ENCODE measurements at places on chromosomes 3 and 15.

- DNase-seq = no peak
Observed at GRCh38 chr3:52705438-52705687, 228 bp downstream of the GLT8D1 start.

GRCh38 chr3:167929968-167930367, 165.8 kb downstream of the GOLIM4 start:
- DNase-seq = no peak

DNA sequence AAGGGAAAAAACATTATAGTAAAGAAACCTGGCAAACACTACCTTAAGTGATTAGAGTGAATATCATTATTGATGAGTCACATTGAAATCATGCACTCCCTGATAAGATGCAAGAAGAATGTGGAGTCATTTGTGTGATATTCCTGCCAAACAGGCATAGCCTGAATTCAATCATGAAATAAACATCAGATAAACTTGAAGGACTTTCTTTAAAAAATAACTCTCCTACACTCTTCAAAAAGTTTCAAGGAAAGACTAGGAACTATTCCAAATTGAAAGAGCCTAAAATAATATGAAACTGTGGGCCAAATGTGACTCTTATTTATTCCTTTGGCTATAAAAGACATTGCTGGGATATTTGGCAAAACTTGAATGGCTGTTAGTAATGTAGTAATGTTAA, 625.7 kb upstream of the LMCD1 start:
- DNase-seq = no peak

- no peak for DNase-seq
Observed at GRCh38 chr3:141287326-141287725, 55.7 kb downstream of the PXYLP1 start.

GRCh38 chr3:2714834-2715233, 395.3 kb downstream of the IL5RA start:
- DNase-seq = no peak

DNA sequence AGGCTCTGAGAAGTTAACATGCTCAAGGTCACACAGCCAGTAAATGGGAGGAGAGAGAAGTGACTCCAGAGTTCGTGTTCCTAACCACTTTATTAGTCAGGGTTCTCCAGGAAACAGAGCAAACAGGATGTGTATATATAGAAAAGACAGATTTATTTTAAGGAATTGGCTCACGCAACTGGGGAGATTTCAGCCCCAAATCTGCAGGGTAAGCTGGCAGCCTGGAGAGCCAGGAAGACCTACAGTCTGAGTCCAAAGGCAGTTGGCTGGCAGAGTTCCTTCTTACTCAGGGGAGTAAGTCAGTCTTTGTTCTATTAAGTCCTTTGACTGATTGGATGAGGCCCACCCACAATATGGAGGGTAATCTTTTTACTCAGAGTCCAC, 118.2 kb upstream of the PROK2 start:
- DNase-seq = no peak

DNA sequence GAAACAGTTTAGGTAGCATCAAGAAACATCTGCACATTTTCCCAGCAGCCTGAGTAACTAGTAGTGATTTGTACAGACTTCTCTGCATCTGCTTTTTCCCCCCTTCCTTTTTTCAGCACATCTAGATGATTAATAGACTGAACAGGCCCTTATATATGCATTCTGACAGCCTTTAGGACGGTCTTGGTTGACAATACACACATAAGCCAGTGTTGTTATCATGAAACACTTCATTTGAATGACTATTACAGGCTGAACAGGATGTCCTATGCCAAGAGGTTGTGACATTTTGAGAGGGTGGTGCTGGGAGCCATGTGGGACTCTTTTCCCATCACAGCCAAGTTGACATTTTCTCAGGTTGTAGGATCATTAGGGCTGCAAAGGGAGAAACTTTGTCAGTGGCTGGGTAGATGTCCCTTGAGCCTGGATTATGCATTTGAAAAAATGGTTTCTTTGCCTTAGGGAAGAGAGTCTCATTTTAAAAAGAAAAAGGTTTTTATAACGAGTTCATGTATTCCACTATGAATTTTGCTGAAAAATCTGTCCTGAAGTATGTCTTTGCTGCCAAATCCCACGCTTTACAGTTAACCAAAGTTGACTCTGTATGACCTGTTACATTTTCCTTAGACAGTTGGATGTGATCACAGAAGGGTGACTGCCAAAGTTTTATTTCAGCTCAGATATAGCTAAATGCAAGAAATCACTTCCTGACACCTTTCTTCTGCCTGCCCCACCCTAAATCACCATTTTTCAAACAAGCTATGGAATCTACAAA, 73.7 kb downstream of the FILIP1L start:
- DNase-seq = no peak

DNA sequence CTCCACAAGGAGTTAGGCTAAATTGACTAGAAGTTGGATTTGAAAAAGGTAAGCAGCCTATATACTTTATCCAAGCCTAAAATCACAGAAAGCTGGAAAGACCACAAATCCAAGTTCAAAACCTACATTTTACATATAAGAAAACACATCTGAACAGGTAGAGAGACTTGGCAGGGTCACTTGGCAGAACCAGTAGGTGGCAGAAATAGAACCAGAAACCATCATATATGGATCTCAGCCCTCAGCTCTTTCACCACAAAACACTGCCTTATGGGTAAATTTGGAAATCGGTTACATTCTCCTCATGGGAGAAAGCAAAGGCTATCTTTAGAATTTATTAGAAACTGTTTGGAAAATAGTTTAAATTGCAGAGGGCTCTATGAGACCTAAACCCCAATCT, 44.2 kb downstream of the MKRN2 start:
- no peak for DNase-seq

- DNase-seq = no peak
Observed at GRCh38 chr3:115502128-115502527, 121.2 kb upstream of the GAP43 start.

DNA sequence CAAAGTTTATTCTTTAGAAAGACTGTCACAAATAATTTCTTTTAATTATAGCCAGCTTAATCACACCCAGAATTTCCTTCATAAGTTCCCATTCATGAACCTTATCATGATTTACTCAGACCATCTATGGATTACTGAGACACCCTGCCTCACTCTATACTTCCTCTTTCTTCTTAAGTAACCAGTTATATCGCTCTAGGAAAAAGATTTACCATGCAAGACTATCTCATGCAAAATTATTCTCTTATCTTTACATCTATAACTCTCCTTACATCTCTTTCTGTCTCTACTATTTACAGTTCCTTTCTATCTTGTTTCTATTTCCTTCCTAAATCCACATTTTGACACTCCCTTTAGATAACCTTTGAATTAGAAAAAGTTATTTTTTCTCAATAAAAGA, 316.8 kb downstream of the POLQ start:
- no peak for DNase-seq

DNA sequence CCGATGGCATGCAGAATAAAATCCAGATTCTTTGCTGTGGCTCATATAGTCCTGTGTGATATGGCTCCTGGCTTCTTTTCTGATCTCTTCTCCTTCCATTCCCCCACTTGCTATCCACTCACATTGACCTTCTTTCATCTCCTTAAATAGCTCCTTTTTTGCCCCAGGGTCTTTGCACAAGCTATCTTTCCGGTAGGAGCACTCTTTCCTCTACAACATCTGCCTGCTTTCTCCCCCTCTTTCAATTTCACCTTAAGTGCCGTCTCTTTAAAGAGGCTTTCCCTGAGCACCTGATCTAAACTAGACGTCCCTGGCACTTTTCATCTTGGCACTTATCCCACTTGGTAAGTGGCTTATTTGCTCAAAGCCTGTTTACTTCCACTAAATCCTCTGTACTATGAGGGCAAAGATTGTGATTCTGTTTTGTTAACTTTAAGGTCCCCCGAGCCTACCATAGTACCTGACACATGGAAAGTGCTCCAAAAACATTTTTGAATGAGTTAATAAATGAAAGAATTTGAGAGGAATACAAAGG, 323.3 kb upstream of the TLE3 start:
- no peak for DNase-seq

DNA sequence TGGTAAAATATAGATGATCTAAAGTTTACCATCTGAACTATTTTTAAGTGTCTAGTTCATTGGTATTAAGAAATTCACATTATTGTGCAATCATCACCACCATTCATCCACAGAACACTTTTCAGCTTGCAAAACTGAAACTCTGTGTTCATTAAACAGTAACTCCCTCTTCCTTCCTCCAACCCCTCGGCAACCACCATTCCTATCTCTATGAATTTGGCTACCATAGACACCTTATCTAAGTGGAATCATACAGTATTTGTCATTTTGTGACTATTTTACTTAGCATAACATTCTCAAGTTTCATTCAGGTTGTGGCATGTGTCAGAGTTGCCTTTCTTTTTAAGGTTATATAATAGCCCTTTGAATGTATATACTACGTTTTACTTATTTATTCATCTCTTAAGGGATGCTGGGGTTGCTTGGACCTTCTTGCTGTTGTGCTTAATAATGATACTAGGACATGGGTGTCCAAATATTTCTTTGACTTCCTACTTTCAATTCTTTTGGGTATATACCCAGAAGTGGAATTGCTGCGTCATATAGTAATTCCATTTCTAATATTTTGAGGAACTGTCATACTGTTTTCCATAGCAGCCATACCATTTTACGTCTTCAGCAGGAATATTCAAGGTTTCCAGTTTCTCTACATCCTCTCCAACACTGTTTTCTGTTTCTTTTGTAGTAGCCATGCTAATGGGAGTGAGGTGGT, 20.9 kb downstream of the KAT2B start:
- DNase-seq = no peak

DNA sequence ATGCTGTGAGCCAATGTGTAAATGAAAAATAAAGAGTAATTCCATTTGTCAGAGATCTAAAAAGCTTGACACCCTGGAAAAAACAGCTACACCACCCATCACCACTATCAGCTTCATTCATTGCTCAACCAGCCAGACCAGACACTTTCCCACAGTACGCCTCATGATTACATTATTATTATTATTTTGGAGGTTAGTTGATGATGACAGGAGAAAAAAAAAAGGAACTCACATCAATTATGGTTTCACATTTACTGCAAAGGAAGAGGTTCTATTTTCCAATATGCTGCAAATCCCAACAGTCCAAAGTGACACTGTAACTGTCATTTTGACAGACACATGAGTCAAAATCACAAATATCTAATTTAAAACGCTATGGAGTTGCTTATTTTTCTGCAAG, 134.7 kb upstream of the TSC22D2 start:
- DNase-seq = no peak

- no peak for DNase-seq
Observed at GRCh38 chr15:50828610-50829206, 63.2 kb upstream of the SPPL2A start.

DNA sequence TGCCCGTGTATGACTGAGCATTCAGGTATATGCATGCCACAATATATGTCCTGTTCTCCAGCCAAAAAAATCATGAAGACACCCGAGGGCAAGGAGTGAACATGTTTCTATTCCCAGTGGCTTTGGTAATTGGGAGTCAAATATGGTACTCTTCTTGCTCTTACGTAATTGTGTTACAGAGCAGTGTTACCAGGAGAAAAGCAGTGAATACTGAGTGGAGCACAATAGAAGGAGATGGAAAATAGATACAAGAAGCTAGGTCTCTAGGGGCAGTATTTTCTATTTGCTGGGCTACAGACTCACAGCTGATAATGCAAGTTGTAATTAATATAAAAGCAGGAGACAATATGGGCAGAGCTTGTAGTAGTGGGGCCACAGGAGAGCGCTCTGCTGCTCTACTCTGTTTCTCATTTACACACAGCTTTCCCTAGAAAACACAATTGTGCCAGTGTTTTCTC, 13.2 kb downstream of the MEIS2 start:
- DNase-seq = no peak

DNA sequence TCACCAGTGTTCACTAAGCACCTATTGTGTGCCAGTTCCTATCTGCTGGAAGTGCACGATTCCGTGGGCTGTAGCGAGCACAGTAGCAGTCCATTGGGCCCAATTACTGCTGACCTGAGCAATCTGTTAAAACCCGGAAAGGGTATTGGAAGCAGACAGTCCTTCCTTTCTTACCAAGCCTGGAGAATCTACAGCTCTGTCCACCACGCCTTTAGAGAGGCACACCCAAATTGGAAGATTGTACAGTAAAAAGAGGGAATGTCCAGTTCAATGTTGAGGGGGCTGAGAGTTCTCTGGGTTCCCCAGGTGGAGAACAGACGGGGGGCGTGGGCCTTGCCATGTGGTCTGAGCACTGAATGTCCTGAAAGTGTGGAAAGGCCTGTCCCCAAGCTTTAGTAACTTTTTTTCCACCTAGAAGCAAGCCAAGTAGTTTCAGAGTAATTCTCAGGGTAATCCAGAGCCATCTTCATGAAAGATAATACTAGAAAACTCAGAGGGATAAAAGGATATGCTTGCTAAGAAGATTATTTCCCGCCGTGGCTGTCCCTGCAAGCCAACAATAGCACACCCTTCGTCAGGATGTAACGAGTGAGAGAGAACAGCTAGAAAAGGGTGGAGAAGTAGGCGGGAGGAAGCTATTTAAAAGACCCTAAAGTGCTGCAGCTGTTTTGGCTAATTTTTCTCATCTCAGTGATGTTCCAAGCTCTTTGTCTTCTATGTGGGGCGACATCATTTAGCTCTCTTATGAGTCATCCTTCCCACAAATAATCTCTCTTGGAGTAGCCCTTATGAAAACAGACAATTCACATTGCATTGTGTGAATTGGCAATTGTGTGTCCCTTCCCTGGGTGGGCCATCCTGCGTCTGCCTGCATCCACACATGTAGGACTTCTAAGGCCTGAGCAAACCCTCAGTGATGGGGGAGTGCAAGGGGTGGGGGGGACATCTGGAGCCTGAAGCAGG, 181.0 kb downstream of the ATG7 start:
- peak; percentile 75 for DNase-seq
